Activated CD4-positive, alpha-beta T cell treated with anti-CD3 and anti-CD28 coated beads, Interleukin-2, amount 50 U/mL, for 24 hours (primary cell): ENCODE measurements at places on chromosomes 2 and 18.

- DNase-seq: no peak
These were observed 15.8 kb upstream of the RNU2-63P start for GRCh38 chr2:88032070-88032702.

DNA sequence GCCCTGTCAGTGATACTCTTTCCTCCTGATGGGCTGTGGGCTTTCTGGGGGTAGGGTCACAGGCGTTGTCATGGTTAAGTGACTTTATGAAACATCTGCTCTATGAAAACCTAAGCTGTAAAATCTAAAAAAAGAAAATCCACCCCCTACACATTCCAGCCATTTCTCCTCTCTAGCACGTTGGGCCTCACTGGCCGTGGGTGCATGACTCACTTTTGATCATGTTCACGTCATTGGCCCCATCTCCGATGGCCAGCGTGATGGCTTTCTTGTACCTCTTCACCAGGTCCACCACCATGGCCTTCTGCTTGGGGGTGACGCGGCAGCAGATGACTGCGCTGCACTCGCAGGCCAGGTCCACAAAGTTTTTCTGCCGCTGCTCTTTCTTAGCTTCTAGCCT, 39.3 kb upstream of the NARS1 start:
- no peak for DNase-seq

DNA sequence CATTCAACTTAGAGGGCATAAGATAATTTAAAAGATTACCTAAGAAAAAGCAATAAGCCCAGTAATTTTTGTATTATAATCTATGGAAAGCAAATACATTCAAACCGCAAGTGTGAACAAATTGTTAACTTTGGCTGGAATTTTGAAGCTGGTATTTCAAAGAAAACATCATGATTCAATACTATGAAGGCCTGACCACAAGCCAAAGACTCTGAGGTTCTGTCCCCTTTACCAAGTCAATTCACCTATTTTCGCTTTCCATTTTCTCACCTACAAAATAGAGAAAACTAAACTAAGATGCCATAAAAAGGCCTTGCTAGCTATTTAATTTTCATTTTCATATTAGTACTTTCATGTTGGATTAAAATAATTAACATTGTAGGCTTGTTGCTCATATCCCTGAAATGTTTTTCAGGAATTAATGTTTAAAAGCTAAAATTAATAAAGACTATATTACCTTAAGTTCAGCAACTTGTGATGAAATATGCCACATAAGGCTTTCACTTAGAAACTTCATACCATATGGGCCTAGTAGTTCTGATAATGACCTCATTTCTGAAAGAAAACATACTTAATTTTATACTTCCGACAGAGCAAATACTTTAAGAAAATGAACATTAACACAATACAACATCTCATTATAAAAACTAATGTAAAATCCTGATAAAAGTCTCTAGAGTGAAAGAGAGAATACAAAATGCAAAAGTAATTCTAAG, 85.7 kb upstream of the FRZB start:
- no peak for DNase-seq

- DNase-seq: no peak
These were observed 698.2 kb downstream of the TRIB2 start for GRCh38 chr2:13414897-13415296.

DNA sequence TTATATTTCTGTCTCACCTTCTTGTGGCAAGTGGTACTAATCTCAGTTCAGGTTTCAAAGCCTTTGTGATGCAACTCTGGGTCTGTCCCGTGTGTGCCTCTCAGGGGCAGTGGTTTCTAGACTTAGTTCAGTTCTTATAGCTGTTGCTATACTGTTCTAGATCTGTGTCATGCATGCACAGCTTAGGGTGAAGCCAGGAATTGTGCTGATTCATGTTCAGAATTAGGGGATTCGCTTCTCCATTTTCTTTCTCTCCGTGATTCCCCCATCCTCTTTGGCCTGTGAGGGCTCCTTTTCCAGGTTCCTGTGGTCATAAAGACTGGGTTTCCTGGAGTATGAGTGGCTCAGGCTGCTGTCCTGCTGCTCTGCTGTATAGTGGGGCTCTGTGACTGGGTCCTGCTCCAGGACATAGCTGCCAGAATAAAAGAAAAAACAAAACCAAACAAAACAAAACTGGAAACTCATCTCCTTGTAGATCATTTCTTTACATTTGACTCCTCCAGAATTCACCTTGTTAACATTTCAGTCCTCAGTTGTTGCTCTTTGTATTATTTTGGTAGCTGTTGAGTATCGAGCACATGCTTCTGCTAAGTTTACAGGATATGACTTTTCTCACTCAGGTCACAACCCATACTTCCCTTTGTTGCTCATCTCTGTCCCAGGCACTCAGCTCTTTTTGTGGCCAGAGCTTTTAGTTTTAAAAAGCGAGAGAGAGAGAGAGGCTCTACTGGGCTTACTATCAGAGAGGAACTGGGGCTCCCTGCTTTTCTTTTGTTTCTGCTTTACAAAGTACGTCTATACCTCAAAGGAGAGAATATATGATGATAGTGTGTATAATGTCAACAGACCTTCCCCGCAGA, 34.2 kb downstream of the CERS6 start:
- DNase-seq: no peak

DNA sequence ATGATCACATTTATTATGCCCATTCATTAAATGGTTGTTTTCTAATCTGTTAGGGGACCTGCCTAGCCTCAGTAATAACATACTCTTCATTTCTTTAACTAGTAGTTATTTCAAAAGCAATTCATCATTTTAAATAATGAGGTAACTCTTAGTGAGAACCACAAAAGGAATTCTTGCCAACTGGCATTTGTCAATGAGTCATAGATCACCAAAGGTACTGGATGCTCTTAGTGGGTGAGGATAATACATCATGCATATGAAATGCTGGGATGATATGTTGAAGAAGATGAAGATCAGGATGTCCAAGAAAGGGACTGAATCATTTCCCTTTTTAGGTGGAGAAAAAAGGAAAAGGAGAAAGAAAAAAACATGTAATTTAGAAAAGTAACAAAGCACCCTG, 826.2 kb upstream of the DDX18 start:
- DNase-seq: no peak

DNA sequence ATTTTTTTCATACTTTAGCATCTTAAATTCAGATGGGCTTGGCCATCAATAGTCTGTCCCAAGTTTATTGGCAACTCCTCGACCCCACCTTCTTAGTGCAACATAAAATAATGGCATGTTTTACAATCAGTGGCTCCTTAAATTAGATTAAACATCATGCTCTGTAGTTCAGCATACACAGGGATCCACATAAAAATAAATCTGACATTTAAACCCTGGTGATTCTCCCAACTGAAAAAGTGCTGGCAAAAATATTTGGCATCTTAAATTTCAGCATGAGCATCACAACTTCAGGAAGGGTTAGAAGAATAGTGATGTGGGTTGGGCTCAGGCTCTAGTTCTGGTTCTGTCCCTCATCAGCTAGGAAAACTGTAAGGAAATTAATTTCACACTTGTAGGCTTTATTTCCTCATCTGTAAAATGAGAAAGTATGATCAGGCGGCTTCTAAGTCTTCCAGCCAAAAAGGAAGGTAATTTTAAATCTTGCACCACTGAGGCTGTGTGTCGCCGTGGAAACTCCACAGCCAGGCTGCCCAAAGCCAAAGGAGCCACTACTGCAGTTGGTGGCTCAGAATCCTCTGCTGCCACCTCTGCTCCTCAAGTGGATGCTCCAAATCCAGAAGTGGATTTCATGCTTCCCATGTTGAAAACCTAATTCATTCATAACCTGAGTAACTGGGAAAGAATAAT, 17.6 kb upstream of the EPG5 start:
- no peak for DNase-seq

GRCh38 chr2:171787333-171788072, 100.2 kb downstream of the DYNC1I2 start:
- no peak for DNase-seq

DNA sequence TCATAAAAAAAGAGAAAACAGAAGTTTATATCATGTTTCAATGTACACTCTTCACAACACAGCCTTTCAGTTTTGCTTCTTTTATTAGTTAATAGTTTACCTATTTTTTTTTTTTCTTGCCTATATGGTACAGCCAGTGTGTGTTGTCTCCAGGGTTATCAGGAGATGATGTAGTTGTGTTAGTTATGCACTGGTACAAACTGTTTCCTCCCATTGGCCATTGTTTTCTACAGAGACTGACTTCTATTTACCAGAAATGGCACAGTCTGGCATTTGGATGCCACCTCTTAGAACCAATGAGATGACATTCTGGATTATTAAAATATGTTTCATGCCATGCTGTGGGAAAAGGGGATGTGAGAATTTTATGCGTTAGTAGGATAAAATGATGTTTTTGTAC, 339.4 kb downstream of the PLCL1 start:
- DNase-seq: no peak

GRCh38 chr2:60541056-60541651, 12.3 kb downstream of the BCL11A start:
- no peak for DNase-seq

DNA sequence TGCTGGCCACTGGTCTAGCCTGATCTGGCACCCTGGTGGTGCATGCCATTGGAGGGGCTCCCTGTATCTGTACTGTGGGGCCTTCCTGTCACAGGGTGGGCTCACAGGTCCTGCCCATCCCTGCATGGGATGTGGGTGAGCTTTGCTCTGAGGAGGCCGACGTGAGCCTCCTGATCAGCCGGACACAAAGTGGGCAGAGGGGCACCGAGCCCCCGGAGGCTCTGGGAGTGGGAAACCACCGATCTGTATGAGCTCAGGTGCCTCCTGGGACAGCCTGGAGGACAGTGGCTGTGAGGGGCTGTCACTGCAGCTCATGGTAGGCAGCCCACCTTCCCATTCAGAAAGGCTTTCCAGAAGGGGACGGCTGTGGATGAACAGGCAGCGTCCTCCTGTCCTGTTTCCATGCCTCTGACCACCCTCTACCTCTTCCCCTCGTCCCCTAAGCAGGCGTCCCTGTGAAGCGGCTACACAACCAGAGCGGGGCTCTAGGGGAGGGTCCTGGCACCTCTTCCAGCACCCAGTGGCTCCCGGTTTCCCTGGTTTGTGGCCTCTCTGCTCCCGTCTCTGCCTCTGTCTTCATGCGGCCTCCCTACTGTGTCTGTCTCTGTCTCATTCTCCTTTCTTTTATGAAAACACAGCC, 112.5 kb upstream of the OTOS start:
- DNase-seq: no peak

- DNase-seq: no peak
These were observed 126.9 kb upstream of the NCK2 start for GRCh38 chr2:105617631-105618350.

DNA sequence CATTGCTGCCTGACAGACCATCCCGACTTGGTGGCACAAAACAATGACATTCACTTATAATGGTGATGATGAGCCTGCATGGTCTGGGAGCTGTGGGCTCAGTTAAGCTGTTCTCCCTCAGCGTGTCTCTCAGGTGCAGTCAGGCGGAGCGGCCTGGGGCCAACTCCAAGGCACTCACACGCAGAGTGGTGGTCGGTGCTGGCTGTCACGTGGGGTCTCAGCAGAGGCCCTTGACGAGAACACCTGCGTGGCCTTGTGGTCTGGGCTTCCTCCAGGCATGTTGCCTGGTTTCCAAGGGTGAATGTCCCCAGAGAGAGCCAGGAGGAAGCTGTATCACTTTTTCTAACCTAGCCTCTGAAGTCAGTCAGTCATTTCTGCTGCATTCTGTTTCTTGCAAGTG, 29.8 kb downstream of the ARMC9 start:
- DNase-seq: no peak

GRCh38 chr18:35971661-35972196, 750 bp upstream of the RMP24 start:
- no peak for DNase-seq

DNA sequence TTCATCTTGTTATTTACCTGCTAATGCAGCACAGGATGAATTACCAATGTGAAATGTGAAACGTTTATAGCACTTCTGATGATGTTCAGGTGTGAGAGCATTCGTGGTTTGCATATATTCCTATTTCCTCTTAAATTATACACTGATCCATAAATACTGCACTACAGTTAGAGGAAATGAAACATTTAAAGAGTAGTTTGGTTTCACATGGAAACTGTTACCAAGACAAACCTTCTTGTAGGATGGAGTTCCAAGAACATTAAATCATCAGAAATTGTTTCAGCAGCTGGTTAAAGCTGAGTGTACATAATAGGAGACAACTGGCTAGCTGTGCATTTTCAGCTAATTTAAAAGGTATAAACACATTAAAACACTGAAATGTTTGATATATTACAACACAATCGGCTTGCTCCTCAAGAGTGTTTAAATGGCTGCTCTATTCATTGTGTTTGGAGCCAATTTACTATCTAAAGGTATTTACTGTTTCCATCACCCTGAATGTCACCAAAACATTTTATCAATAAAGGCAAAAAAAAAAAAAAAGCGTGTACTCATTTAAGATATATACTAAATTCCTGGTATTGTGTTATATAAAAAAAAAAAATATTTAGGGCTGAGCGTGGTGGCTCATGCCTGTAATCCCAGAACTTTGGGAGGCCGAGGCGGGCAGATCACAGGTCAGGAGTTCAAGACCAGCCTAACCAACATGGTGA, 100.6 kb downstream of the DYM start:
- no peak for DNase-seq

DNA sequence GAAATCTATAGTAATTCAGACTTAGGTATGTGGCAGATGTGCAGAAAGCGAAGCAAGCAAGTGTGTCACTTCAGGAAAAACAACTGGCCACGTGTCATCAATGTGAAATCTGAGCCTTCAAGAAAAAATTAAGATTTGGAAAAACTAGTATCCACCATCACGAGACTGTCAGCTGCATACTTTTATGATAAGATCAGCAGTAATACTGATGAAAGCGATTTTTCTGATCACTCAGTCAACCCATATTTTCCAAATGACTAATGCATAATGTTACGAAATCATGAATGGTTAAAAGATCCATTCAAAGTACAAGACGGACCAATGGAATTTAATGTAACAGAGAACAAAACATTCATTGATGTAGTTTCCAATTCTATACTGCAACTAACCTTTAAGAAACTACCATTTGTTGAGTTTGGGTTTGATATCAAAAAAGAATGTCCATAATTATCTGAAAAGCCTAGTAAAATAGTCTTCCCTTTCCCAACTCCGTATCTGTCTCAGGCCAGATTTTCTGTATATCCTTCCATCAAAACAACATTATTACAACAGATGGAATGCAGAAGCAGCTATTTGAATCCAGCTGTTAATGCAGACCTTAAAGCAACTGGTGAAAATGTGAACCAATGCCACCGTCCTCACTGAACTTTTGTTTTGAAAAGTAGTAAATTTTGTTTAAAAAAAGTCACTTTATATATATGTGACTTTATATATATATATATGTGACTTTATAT, 17.0 kb upstream of the BCL2 start:
- DNase-seq: no peak

DNA sequence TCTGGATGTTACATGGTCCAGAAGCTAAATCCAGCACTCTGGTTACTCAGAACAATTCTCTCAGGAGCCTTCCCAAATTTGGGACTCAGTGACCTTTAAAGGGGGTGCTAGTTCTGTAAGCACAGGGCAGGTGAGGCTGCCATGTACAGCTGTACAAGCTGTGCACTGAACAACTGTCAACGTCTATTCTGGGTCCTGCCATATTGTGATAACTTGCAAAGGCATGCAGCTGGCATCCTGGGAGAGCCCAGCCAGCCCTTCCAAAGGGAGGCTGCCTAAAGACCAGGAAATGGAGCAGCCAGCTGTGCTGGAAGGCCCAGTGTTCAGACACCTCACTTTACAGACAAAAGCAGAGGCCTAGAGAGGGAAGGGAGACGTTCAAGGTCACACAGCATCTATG, 204.8 kb downstream of the KLHL29 start:
- DNase-seq: no peak
